ENCODE measurements at places on chromosomes 2 and 18. TPM values are rescaled to one million over a fixed set of nuclear protein-coding genes. Genes with fewer than 3 reads are reported as not detected.

DNA sequence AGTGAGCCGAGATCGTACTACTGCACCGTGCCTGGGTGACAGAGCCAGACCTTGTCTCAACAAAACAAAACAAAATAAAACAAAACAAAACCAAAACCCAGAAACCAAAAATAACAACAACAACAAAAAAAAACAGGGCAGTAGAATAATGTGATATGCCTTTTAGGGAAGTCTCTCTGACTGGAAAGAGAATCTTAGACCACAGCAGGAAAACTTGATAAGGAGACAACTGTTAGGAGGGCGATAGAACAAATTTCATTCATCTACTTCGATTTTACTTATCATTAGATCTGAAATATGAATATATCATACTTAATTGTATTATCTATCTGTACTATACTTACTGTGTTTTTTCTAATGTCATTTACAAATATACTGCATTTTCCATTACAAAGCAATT lies 109.0 kb upstream of the CNTNAP5 start:
- no peaks in the 10 kb centered on the region for H3K36me3 ChIP-seq
- H3K27me3 ChIP-seq, result no peaks in the 10 kb centered on the region
- H3K27ac ChIP-seq, result no peak overlapping the region
- H3K4me1 ChIP-seq, result no peaks in the 10 kb centered on the region
- DNase-seq, result no peak
- no peak overlapping the region for H3K4me3 ChIP-seq

GRCh38 chr2:25528173-25528572 lies 145.2 kb downstream of the DTNB start:
- peaks cover 9% of the 10 kb centered on the region for H3K4me1 ChIP-seq
- no peak overlapping the region for H3K4me3 ChIP-seq
- no peak overlapping the region for H3K27ac ChIP-seq
- no peak for DNase-seq
- H3K27me3 ChIP-seq, result no peaks in the 10 kb centered on the region

- H3K27me3 ChIP-seq, result no peaks in the 10 kb centered on the region
- no peaks in the 10 kb centered on the region for H3K36me3 ChIP-seq
- no peak for DNase-seq
Measured at GRCh38 chr2:218024336-218024735, 21.5 kb upstream of the TNS1 start.

Gene EFHD1
- 7.6 TPM for total RNA-seq

Measured in activated naive CD8-positive, alpha-beta T cell treated with anti-CD3 and anti-CD28 coated beads, Interleukin-2, amount 10 ng/mL, durations not matched to agents 7 days and 5 days (primary cell).